ENCODE measurements at places on chromosomes 1 and 21. TPM values are rescaled to one million over a fixed set of nuclear protein-coding genes. Genes with fewer than 3 reads are reported as not detected.
A peak's percentile ranks its signal among the peaks of the same experiment; 100 is the strongest.

The TMEM61 gene
- total RNA-seq: not detected

The SPRR2F gene
- not detected for total RNA-seq

The CRP gene
- not detected for total RNA-seq

The TENT5C gene
- total RNA-seq: 64.5 TPM

The CLEC20A gene
- total RNA-seq: not detected

The SPRR5 gene
- not detected for total RNA-seq

The RGS7 gene
- total RNA-seq: not detected

The ETV3L gene
- not detected for total RNA-seq

The GUCA2A gene
- total RNA-seq: not detected

The TFAP2E gene
- total RNA-seq: 0.85 TPM

The ACKR1 gene
- not detected for total RNA-seq

The BMP8A gene
- not detected for total RNA-seq

The LRRC3 gene
- 3.8 TPM for total RNA-seq

DNA sequence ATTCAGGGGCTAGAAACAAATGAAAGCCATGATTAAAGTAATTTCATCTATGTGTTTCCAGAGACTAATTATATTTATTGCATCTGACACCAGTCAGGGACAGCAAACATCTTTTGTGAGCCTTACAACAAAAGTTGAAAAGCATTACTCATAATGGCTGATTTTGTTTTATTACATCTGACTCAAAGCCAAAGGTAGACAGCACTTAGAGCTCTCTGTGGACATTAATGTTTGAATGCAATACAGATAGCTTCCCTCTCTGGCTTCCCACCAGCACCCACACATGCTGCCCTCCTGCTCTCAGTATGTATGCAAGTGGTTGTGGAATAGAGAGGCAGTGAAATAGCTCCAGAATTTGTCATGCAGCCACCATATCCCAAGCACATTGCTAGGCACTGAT, 198.7 kb downstream of the SETD4 start:
- no peak for DNase-seq

- DNase-seq: no peak
Observed at GRCh38 chr1:67126111-67126746, 8.5 kb downstream of the C1orf141 start.

DNA sequence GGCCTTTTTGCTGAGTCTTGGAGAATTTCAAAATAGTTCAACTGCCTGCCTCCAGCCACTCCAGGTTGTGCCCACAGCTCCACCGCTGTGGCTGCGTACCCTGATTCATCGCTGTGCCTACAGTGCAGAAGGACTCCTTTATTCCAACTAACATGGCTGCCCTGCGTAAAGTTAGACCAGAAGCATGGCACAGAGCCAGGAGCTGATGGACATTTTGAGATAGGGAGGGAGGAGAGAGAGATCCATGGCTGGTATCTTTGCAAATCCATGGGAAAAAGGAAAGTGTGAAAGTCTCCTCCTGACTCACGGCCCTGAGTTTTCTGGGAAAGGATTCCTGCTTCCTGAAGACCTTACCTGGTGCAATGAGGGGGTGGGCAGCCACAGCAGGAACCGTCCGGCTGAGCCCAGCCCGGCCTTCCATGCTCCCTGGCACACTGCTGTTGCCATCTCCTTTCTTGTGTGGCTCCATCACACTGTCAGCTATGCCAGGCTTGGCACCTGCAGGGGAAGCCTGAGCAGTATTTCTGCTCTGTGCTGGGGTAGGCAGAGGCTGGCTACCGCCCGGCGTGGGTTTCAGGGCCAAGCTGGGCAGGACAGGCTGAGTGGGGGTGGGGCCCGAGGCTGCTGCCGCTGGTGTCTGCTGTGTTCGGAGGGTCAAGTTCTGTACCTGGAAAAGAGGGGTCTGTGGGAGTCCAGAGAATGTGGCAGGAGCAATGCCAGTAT, 46.0 kb upstream of the A3GALT2 start:
- no peak for DNase-seq

- DNase-seq: no peak
Observed at GRCh38 chr21:25296252-25296651, 311.0 kb downstream of the MRPL39 start.

GRCh38 chr1:56666112-56666608, 21.0 kb downstream of the PRKAA2 start:
- DNase-seq: no peak

GRCh38 chr1:178109348-178110143, 15.6 kb downstream of the RASAL2 start:
- no peak for DNase-seq

GRCh38 chr1:246404078-246404477, 103.0 kb downstream of the SMYD3 start:
- DNase-seq: no peak

DNA sequence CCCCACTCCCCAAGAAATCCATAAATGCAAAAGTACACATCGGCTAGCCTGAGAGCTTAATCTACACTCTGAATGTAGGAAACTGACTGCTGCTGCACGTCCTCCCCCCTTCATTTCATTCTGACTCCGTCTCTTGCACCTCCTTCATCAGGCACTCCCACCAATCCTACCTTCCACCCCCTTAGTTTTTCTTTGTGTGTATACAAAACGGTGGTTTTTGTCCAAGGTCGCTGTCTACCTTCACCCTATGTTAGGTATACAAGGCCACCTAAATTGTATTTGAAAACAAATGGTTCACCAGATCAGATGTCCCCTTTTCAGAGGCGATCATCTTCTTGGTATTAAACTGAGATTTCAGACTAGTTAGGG, 1.9 kb downstream of the WDR26 start:
- peak; percentile 24 for DNase-seq

DNA sequence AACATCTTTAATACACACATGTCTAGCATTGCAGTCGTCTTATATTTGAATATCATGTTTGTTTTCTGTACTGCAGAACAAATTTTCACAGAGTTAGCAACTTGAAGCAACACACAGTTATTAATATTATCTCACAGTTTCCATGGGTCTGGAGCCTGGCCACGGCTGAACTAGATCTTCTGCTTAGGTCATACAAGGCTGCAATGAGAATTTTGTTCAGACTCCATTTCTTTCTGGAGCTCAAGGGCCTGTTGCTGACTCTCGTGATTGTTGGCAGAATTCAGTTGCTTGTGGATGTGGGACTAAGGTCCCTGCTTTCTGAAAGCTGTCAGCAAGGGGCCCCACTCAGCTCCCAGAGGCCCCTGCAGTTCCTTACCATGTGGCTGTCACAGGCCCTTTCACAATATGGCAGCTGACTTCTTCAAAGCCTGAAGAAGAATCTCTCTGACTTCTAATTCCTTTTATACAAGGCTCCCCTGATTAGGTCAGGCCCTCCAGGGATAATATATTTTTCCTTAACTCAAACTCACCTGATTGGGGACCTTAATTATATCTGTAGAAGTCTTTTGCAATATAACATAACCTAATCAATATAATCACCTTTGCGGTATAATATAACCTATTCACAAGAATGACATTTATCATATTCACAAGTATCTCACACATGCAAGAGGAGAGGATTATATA, 296.3 kb downstream of the NFIA start:
- DNase-seq: no peak

DNA sequence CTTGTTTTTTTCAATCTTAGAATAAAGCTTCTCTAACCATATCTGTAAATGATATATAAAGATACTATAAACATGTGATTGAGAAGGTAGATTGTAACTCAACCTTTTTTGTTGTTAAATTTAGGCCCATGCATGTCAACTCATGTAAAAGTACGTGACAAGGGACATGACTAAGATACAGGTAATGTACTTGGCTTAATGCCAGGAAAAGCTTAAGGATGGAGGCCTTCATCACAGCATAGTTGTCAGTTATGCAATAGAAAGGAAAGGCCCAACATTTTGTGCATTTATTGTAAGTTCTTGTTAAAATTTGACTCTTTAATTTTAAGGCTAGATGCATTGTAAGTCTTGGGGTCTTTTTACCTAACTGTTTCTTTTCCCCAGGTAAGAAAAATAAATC, 305.1 kb downstream of the LTN1 start:
- no peak for DNase-seq

GRCh38 chr1:85934516-85934915, 222.1 kb downstream of the COL24A1 start:
- no peak for DNase-seq

DNA sequence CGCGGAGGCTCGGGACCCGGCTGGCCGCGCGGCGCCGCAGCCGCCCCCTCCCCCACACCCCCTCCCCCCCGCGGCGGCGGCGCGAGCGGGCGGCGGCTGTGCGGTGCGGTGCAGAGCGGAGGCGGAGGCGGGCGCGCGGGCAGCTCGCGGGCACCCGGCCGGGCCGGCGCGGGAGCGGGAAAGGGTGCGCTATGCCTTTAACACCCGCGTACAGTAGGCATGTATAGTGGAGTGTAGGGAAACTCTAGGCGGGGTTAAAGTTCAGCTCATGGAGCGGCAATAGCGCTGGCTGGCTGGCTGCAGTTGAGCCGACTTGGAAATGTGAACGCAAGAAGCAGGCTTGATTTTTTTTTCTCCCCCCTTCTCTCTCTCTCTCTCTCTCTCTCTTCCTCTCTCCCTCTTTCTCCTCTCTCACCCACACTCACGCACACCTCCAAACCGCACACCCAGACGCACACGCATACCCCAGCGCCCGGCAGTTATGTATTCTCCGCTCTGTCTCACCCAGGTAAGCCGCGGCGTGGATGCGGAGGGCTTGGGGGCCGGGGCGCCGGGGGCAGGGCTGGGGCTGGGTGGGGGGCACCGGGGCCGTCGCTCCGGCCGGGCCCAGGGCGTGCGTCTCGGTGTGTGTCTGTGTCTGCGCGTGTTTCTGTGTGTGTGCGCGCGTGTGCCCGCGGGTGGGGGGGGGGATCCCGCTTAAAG, at the start of gene NFIA:
Gene NFIA, plus strand, starts transcription at position 251 of the 702 bp plus-strand sequence.
- peak; percentile 33 for DNase-seq

GRCh38 chr21:25885880-25886279, 151.1 kb downstream of the GABPA start:
- DNase-seq: no peak

- no peak for DNase-seq
Observed at GRCh38 chr1:186682736-186683135, 2.5 kb upstream of the PTGS2 start.

DNA sequence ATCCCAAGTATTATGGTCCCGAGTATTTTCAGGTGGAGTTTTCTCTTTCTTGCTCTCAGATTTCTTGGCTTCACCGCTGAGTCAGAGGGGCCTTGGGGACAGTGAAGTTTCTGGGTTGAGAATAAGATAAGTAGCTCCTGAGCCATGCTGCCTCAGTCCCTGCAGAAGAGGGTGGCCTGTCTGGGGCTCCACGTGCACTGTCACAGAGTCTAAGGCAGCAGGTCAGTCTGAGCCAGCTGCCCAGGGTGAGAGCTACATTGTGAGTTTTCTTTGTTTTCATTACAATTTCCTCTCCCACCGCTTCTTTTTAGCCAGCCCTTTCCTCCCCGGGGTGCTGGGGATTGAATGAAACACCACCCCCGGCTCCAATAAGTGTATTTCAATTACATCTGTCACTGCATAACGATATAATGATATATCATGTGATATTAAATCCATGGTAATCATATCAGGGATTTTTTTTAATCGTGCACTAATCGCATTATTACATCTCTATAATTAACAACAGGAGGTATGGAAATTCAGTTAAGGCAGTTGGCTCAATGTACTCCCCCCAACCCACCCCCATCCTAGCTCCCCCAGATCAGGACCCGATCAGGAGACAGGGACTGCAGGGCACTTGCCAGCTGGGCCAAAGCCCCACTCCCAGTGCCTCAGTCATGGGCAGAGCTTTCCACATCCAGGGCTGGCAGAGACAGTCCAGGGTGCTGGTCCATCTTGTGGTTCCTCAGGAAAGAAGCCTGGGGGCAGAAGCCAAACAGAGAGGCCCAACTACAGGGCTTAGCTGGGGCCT, 43.7 kb downstream of the DMAP1 start:
- no peak for DNase-seq

GRCh38 chr1:153288634-153289275, 24.0 kb downstream of the PGLYRP3 start:
- peak; percentile 27 for DNase-seq

DNA sequence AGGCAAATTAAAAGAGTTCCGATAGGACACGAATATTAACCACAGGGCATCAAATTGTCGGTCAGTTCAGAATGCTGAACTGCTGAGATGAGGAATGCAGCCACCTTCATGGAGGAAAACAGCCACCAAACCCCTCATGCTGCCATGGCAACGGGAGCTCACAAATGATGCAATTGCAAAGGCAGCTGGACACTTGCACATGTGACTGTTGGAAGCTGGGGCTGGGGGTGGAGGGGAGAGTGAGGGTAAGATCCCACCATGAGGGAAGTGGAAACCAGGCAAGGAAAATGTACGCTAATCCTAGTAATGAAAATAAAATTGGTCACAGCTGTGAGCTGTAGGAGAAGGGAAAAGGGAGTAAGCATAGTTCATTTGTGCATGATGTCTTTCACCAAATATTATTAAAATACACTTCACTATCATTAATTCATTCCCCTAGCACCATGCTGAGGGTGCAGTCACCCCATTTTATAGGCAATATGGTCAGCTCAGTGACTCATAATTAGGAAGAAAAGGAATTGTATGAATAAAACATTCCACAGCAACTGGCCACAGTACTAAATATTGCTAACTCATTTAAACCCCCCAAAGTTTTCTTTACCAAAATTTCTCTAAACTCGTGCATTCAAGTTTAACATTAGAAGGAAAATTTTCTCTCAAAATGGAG, 15.3 kb downstream of the BECN2 start:
- DNase-seq: no peak

- no peak for DNase-seq
Observed at GRCh38 chr1:170619241-170620028, 44.5 kb upstream of the PRRX1 start.

- DNase-seq: no peak
Observed at GRCh38 chr1:117166076-117166475, 44.5 kb upstream of the TRIM45 start.
